ENCODE measurements at places on chromosomes 2 and 18.

- DNase-seq: no peak
Measured at GRCh38 chr2:142259356-142259755, 128.5 kb upstream of the LRP1B start.

- DNase-seq: no peak
Measured at GRCh38 chr18:75141166-75141565, 67.8 kb downstream of the PTGR3 start.

DNA sequence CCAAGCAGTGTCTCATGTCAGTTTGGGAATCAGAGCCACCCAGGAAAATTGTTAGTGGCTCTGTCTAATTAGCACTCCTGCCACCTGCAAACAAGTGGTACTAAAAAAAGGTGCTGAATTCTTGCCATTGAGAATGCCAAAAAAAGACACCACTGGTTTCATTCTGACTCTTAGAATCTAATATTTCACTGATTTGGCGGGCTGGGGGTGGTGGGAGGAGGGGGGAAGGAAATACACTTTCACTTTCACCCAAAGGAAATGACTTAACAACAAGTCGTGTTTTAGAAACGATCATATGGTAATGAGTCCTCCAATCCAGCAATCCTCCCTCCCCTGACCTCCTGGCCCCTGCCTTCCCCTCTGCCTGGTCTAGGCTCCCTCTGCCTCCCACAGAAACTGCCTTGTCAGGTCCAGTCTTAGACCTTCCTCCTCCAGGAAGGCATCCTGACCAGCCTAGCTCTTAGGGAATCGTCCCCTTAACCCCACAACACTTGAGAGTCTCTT is 4.4 kb upstream of the KLHL29 start:
- no peak for DNase-seq

DNA sequence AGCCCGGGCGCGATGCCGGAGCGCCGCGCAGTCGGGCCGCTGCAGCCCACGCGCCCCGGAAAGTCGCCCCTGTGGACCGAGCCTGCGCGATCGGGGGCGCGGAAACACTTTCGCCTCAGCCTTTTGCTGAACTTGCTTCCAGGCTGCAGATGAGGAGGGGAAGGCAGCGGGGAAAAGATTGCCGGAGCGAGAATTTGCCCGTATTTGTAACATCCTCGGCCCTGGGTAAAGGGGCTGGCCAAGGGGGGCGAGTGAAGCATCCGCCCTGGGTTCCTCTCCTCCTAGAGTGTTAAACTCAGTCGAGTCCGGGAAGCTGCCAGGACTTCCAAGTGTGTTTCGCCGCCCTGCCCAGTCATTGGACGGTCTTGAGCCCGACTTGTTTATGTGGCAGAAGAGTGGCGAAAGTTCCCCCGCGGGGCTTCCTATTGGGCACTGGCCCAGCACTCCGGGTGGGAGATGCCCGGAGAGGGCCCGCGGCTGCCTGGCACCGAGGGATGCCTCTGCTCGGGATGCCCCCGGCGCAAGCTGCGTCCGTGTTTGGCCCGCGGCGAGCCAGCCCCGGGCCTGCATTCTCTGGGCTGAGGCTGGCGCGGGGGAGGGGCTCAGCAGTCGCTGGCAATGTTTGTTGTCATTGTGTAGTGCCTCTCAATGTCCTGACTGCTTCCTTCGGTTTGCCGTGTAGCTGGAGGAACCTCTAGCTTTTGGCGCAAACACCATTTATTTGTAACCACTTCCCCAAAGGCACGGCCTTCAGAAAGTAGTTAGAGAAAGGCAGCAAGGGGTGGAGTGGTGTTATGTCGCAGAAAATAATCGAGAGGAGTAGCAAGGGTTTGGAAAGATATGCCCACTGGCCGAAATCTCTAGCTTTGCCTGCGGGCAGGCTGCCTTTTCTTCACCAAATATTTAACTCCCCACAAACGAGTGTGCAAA is 1.1 kb downstream of the CYBRD1 start:
- DNase-seq: peak; percentile 82

GRCh38 chr18:906416-907114 is 1.9 kb downstream of the ADCYAP1 start:
- peak; percentile 82 for DNase-seq

DNA sequence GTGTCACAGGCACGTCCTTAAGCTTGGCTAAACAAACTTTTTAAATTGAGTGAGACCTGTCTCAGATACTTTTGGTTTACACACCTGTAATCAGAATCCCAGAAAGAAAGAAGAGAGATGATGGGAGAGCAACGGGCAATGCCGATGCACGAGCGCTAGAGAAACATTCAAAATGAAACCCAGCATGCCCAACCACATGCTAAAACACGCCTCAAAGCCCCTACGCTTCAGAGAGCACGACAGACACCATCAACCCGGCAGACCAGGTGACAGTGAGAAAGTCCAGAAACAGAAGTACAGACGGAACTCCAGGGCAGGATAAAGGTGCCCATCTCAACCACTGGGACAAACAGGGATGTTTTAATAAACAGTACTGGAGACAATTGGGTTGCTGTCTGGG is 85.5 kb downstream of the HDAC4 start:
- no peak for DNase-seq

GRCh38 chr18:48575301-48575657 is 36.4 kb downstream of the CTIF start:
- DNase-seq: no peak

DNA sequence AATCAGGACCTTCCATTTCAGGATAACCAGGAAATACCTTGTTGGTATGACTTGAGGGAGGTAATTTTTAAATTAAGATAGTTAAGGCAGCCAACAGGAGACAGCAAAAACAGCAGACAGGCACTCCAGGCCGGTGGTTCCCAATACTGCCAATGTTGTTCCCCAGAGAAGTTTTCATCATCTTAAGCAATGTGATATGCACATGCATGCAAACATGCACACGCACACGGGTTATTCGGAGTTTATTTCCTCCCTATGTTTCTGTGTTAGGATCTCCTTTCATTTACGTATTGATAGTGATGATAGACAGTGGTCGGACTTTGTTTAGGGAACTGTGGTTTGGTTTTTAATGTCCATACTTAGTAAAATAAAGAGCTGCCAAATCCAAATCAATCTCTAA is 55.3 kb downstream of the STEAP3 start:
- DNase-seq: no peak

DNA sequence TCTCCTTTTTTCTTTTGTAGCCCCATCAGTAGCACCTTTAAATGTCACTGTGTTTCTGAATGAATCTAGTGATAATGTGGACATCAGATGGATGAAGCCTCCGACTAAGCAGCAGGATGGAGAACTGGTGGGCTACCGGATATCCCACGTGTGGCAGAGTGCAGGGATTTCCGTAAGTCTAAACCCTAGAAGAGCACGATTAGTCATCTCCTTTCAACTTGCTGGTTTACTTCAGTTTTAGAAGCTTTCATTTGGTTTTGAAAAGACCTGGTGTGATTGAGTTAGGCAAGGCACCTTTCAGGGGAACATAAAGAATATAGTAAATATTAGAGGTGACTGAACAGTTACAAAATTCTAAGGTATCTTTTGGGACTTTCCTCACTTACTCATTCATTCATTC is 72.2 kb upstream of the TMEM87B start:
- no peak for DNase-seq

DNA sequence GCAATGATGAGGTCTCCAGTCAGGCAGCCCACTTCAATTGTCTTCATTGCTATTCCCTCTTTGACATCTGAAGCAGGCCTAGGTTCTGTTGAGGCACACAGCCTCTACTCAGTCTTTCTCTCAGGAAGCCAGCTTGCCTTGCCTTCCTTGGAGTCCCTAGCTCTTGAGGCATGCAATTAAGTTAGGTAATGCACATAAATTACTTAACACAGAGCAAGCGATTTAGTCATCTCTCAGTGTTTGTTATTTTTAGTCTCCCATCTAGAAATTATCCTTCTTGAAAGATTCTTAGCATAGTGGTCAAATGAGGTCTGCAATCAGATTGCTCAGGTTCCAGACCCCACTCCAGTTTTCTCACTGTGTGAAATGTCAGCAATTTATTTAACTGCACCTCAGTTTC is 32.0 kb downstream of the SULT1C4 start:
- no peak for DNase-seq

- no peak for DNase-seq
Measured at GRCh38 chr2:187250137-187250536, 197.9 kb downstream of the CALCRL start.

DNA sequence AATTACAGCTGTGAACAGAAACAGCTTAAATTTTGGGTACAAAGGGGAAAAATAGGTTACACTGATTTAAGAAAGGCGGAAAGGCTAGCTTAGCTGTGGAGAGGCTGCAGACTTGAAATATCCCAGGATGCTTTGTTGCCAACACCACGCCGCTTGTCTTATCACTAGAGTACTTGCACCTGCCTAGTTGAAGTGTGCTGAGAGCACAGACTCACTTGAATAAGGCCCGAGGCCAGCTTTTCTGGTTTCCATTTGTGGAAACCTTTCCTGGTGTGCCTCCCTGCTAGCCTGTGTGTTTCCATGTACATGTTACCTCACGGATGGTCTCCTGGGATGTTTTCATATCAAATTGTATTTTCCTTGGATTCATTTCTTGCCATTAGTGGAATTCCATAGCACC is 3.2 kb downstream of the CABLES1 start:
- peak; percentile 45 for DNase-seq

DNA sequence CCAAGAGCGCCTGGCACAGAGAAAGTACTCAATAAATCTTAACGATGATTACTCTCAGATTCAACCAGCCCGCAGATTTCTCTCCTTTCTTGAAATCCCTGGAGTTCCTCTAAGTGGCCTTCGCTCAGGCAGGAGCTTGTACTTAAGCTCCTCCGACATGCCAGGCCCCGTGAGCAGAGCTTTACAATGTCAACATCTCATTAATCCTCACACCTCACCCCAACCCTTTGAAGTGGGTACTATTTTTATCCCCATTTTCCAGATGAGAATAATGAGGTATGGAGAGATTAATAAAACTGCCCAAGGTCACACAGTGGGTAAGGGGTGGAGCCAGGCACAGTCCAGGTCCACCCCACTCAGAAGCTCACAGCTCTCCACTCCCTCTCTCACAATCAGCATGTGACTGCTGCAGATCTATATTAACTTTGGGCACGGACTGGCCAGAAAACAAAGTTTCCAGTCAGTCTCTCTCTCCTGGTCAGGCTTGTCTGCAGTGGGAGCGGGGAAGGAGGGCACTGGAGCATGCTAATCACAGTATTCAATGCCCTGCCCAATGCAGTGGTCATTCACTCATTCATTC is 18.0 kb downstream of the DNMT3A start:
- no peak for DNase-seq

DNA sequence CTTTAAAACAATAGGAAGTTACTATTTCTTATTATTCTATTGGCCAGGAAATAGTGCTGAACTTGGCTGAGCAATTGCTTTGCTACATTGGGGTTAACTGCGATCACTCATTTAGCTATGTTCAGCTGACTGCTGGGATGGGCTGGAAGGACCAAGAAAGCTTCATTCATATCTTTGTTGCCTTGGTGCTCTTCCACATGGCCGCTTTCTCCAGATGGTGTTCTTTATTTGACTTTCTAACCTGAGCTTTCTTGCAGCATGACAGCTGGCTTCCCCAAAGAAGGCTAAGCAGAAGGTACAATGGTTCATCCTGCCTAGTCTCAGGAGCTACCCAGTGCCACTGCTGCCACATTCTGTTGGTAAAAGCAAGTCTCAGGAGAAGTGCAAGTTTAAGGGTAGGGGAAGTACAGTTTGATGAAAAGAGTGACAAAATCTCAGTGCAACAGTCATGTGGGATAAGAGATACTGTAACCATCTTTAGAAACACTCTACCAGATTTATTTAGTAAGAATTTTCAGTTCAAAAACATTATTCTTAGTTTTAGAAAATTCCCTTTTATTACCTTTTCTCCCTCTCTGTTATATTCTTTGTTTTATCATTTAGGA is 180.6 kb upstream of the RBMS1 start:
- DNase-seq: no peak

DNA sequence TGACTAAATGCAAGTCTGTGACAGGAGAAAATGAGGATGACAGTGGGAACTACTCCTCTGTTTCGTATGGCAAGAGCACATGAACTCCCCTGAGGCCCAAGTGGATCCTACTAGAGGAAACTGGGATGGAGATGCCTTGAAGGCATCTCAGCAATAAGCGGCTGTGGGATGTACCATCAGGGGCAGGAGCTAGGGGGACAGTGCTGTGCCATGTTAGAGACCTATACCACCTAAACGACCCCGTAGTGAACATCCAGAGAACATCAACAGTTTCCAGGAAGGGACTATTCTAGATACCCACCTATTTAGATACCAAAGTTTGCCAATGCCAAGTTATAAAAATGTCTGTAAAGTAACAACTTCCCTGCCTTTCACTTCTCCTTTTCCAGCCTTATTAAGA is 860.8 kb upstream of the ACVR2A start:
- no peak for DNase-seq

GRCh38 chr2:24886691-24887304 is 33.2 kb downstream of the ADCY3 start:
- DNase-seq: no peak

GRCh38 chr2:168816369-168816768 is 13.9 kb downstream of the NOSTRIN start:
- no peak for DNase-seq

- DNase-seq: no peak
Measured at GRCh38 chr2:131349021-131349420, 14.9 kb downstream of the RAB6D start.

All from NCI-H510A treated with DMSO at 0.1 percent for 48 hours (cell line).